ENCODE measurements at places on chromosomes 2 and 18.

DNA sequence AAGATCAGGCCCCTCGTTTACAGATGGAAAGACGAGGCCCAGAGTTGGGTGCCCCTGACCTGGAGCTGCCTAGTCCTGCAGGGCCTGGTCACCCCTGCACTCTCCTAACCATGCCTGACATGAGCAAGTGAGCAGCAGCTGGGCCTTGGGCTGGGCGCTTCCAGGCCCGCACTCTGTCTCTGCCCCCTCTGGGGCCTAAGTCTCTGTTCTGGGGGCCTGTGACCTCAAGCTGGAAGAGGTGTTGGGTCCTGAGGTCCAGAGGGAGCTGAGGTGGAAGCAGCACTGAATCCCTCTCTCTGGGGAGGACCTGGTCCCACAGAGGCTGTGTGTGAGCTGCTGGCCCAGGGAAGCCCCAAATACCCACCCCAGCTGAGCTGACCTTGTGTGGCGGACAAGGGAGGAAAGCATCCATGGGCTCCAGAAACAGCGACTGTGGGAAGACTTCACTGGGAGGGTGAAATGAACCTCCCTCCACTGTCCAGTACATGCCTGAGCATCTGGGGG lies 46.1 kb upstream of the GPC1 start:
- DNase-seq, result no peak

DNA sequence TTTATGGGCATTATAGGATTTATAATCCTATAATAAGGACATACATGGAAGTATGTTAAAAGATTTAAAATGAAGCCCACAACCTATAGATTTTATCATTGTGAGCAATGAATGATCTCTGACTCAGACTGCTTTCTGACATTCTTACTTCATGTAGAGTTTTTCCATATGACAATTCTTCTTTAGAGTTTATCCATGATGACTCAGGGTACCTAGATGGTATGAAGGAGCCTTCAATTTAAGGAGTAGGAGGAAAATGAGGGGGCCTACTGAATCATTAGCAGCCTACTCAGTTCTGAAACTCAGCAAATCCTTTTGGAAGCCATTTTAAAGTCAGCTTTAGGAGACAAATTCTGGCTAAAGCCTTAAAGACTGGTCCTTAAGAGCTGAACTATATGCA lies 10.4 kb downstream of the PELI1 start:
- no peak for DNase-seq

GRCh38 chr2:191486584-191487320 lies 191.2 kb upstream of the NABP1 start:
- no peak for DNase-seq

DNA sequence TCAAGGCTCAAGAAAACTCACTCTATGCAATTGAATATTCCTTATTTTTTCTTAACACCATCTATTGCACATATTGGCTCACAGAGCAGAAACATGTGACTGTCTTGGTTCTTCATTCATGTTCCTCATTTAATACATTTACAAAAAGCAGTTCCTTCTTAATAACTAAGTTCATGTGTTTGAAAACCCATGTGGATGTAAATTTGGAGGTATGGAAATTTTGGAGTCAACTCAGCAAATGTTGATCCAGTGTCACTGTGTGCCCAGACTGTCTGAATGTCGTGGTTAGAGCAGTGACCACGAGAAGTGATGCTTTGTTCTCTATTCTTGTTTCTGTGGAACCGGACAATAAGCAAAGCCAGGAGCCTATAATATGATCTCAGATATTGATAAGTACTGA lies 299.1 kb downstream of the SETBP1 start:
- no peak for DNase-seq

GRCh38 chr2:121529439-121530211 lies 1.1 kb upstream of the RNU4ATAC start:
- DNase-seq, result no peak

GRCh38 chr2:29921560-29921915 lies at the start of gene ALK:
ALK (minus strand) TSS chr2:29921586; CDS start chr2:29920659, 927 bp downstream.
- peak; percentile 36 for DNase-seq

DNA sequence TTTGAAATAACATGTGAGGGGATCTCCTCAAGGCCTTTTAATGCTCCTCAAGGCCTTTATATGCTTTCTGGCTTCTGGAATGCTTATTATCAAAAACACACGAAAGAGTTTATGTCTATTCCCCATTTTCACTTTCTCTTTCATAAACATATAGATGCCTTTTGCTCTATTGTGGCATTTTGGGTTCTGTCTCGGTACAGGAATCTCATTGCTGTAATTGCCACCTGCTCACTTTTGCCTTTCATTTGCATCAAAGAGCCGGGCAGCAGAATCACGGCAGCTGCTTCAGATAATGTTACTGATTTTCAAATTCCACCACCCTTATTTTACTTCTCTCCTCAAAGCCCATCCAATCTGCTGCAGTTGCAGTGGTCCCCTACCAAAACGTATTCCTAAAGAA lies 54.8 kb upstream of the LPIN2 start:
- DNase-seq, result no peak

- peak; percentile 69 for DNase-seq
These were observed 147.8 kb upstream of the ERBB4 start for GRCh38 chr2:212686285-212686895.

DNA sequence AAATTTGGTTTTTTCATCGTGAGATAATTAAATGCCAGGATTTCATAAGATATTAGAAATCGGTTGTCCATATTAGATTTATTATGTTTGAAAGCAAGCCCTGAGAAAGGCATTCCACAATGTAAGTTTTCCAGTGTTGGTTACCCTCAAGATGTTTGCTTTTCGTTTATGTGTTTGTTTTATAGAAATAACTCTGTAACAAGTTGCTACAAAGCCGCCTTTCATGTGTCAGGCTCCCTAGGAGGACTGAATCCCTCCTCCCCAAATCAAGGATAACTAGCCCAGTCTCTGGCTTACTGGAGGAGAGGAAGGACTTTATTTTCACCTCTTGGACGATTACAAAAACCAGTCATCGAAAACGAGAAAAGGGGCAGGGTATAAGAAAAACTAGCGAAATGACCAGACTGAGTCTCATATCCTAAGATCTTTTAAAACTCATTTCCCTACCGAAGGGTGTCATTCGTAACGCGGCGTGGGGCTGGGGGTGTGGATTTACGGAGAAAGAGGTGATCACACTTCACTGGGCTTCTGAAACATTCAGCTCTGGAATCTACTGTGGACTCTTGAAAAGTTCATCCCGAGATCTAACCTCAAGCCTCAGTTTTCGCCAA lies 1.0 kb upstream of the PEX13 start:
- DNase-seq, result no peak

DNA sequence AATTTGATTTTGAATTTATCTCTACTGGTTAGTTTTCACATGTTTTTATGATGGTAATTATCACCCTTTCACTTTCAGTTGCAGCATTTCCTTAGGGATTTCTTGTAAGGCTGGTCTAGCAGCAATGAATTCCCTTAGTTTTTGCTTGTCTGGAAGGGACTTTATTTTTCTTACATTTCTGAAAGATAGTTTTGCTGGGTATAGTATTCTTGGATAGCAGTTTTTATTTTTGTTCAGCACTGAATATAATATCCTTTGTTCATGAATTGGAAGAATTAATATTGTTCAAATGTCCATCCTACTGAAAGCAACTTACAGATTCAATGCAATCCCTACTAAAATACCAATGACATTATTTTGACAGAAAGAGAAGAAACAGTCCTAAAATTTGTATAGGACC lies 30.2 kb downstream of the IL1RL2 start:
- no peak for DNase-seq
